NCI-H1930 (cell line): ENCODE measurements at places on chromosomes 3 and 15.

DNA sequence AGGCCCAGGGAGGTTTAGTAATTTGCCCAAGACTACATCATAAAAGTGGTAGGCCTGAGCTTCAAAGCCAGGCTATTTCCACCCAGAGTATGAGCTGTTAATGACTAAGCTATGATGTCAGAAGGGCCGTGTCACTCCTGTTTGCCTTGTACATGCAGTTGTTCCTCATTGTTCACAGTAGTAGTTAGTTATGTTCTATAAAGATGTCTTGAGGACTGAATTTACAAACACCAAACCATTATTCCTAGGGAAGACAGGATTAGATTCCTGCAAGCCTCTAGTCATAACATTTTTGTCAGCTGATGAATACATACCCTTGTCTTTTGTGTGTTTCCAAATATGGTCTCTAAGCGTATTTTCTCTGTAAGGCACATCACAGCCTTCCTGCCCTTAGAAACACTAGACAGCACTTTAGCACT, 20.9 kb upstream of the LARS2 start:
- no peak for DNase-seq

GRCh38 chr3:127087441-127087840, 104.5 kb downstream of the PLXNA1 start:
- no peak for DNase-seq

DNA sequence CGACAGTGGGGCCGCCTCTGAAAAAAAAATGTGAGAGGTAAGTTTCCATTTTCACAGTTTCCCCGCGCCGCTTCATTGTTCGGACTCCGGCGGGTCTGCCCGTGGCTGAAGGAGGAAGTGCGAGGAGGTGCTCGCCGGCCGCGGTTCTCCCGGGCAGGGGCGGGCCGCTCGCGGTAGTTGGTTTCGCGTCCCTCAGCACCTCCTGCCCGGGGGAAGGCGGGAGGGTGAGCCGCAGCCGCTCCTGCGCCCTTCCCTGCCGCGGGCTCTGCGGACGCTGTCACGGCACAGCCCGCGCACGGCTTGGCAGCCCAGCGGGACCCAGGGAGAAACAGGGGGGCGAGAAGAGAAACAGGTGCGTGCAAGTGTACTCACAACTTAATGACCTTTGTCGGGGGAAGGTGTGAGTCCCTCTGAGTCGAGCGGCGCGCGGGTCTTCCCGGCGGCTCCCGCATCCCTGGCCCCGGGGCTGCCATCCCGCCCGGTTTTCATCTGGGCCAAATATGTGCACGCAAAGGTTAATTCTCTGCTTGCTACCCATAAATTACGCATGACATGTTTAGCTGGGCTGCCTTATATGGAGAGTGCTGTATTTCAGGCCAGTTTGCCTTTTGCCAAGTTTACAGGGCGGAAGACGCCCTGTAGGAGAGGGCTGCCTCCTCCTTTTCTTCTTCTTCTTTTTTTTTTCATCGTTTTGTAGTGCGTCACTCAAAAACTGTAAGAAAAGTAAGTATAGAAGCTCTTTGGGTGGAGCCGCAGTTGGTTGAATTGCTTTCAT, 514 bp downstream of the MBNL1 start:
- DNase-seq = peak; percentile 59

DNA sequence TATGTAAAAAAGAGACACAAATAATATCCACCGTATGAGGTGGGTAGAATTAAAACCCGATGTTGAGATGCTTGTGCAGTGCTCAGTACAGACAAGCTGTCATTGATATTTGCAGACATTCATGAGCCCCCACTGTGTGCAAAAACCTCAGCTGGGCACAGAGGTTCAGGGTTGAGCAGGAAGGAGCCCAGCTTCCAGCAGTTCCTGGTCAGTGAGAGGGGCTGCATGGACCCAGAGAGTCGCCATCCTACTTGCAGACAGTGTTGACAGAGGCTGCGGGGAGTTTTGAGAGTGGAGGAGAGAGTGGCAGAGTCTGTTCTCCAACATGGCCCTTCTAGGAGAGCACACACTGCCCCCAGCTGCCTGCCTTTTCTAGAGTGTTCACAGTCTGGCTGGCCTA, 6.1 kb upstream of the LTF start:
- DNase-seq = no peak

- no peak for DNase-seq
These were observed 51.6 kb downstream of the WDR76 start for GRCh38 chr15:43878446-43878845.

DNA sequence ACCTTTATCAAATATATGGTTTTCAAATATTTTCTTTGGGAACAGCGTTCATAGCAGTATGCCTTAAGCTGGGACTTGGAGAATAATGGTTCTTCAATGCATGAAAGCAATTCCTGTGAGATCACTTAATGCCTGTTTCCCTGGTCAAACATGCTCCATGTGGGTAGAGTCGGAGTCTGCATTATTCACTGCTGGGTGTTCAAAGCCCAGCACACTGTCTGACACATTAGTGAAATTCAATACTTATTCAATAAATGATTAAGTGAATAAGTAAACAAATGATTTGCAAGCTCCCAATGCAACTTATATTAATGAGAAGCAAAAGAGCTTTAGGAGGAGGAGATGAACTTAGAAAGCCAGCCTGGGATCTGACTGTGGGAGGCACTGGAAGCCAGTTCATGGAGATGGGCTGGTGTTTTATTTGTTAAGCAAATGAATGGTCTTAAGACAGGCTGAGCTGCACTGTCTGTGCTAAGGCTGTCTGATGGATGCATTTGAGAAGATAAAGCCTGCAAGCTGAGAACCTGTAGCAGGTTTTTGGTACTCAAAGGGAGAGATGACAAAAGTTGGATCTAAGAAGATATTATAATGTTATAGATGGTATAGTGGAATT, 490.8 kb downstream of the MCTP2 start:
- no peak for DNase-seq

GRCh38 chr3:73449774-73450173, 175.0 kb downstream of the PDZRN3 start:
- no peak for DNase-seq

DNA sequence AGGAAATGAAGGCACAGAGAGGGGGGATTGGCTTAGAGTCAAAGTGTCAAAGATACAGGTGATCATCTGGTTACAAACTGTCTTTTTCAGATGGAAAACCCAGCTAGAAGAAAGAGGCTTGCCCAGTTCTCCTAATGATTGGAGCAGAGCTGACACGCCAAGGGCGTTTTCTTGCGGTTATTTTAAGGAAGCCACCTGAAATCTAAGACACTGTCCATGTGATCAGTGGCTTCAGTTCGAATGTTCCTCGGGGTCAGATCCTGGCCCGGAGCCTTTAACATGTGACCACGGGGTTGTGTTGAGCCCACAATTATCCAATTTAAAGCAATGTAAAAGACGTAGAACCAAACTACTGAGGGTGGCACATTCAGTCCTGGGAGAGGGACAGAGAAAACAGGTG, 19.5 kb downstream of the FAM43A start:
- DNase-seq = no peak

DNA sequence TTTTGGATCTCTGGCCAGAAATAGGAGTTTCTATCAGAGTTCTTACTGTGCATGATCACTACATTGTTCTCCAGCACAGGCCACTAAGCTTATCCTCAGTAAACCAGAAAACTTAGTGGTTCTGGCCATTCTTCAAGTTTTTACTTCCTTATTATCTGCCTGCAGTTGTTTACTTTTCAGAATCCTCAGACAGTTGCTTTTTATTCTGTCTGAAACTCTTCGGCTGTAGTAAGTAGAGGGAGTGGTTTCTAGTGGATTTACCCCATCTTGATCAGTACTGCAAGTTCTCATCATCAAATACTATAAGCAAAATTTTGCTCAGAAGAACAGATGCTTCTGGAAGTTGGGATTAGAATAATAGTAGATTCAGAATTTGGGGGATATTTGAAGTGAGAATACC, 193.0 kb upstream of the RARB start:
- no peak for DNase-seq

DNA sequence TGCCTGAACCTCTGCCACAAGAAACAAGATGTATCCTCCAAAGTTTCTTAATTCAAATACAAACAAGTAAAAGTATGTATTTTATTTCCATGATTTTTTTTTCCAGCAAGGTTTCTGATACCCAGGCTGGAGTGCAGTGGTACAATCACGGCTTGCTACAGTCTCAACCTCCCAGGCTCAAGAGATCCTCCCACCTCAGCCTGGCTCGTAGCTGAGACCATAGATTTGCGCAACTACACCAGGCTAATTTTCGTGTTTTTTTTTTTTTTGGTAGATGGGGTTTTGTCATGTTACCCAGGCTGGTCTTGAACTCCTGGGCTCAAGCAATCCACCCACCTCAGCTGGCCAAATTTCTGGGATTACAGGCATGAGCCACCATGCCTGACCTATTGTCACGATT, 12.2 kb upstream of the VEPH1 start:
- no peak for DNase-seq

DNA sequence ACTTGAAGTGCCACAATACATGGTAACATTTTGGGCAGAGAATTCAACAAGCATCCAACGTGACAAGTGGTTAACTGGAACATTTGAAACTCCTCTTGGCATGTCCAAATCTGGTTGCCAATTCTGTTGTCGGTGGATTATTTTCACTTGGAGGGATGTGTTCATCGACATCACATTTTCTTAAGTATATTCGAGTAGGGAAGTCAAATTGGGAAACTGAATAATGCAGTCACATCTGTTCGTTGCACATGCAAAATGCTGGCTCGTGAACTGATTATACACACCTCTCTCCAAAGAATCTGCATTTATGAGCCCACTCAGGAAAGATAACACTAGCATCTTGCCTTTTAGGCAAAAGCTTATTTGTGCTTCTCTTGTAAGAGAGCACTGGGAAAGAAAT, 139.7 kb downstream of the LIPC start:
- no peak for DNase-seq

DNA sequence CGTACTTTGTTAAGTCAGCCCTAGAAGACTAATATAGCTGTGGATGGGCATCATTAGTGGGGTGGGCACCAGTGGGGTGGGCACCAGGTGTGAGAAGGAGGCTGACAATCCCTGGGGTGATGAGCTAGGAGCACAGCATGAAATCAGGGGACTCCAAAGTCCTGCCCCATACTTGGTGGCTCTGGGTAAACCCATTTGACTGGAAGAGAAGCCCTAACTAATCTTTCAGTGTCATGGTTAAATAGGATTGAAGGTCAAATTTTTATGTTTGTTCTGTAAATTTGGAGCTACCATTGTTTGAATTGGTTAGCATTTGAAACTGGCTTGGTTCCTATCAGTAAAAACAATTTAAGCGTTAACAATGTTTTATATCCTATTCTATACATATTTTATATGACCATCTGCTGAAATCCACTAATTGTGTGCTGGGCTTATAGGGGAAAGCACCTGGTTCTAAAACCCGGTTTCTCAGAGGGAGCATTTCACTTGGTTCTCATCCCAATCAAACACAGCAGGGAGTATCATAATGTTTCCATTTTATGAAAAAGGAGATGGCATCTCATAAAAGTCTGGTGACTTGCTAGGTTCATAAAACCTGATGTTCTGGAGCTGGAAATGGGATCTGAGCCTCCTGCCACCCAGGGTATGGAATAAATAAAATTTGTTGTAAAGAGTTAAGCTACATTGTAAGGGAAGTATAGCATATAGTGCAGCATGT, 87.7 kb upstream of the HACD2 start:
- no peak for DNase-seq

DNA sequence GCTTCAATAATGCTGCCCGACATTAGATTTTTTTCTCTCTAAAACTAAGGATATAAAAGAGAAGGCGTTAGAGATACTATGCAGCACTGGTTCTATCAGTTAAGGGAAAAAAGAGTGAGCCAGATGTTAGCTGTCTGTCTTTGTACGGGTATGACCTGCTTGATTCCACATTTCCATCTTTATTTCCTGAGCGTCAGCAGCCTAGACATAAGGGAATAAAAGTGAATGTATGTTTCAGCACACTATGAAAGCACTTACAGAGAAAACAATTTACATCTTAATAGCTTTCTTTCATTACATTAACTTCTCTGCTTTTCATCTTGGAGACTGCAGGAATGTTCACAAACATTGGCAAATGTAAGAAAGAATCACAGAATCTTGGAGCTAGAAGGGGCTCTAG, 319.3 kb downstream of the CTNNB1 start:
- DNase-seq = no peak

DNA sequence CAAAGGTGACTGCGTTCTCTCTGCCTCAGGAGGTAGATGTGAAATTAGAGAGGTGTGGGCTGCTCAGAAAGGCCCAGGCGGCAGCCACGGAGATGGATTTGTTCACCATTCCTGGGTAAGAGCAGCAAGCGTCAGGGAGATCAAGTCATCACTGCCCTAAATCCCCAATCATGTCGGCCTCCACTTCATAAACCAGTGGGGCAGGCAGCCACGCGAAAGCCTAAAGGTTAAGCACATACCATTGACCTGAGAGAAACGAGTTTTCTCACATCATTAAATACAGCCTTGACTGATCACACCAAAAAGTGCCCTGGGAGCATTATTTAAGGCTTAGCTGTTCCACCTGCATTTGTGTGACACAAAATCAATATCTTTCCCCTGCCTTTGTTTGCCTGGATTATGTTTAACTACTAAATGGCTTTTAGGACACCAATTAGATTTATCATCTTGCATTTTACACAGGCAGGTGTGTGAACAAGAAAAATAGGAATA, 50.7 kb upstream of the FOXB1 start:
- peak; percentile 24 for DNase-seq

- no peak for DNase-seq
These were observed 421.8 kb downstream of the NLGN1 start for GRCh38 chr3:173819368-173819767.

DNA sequence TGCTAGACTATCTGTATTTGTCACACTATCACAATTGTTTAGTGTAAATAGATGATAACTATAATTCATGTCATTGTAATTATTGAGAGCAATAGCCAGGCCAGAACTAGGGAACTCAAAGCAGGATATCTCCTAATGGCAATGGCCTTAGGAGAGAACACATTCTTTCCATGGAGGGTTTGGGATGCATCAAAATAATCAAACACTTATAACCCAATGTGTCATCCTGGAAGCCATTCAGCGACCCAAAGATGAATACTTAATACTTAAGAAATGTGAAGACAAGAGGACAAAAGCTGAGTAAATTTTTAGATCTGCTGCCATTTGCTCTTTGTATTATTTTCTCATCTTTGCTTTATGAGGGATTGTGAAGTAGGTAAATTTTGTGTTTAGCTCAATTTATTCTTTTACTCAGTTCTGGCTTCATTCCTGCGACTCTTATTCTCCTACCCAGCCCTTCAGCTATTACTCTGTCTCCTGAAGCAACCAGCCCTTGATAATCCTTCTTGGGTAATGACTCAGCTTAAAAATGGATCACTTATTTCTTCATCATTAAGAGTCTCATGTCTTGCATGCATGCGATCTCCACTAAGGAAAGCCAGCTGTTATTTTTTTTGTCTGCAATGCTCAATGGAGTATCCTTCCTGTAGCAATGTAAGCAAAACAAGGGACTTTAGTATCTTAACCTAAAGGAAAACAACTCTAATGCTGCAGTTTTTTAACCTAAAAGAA, 2.0 kb downstream of the OR4F15 start:
- no peak for DNase-seq
